ENCODE measurements at places on chromosomes 5 and 9.

GRCh38 chr5:103743421-103743820 is 180.8 kb upstream of the NUDT12 start:
- DNase-seq: no peak

DNA sequence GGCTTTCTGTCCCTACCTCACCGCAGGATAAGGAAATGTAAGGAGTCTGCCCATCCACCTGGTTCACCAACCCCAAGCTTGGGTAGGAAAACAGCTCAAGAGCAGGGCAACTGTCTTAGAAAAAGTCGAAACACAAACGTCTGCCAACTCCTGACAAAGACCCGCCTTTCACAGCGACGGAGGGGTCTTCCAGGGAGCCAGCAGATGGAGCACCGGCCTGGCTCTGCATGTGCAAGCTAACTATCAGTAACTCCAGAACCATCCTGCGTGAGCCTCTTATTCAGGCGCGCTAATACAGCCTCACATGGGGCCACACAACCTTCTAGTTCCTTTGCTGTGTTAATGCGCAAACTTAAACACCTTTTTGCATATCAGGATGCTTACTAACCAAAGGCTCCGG is 26.9 kb downstream of the CAMSAP1 start:
- no peak for DNase-seq

DNA sequence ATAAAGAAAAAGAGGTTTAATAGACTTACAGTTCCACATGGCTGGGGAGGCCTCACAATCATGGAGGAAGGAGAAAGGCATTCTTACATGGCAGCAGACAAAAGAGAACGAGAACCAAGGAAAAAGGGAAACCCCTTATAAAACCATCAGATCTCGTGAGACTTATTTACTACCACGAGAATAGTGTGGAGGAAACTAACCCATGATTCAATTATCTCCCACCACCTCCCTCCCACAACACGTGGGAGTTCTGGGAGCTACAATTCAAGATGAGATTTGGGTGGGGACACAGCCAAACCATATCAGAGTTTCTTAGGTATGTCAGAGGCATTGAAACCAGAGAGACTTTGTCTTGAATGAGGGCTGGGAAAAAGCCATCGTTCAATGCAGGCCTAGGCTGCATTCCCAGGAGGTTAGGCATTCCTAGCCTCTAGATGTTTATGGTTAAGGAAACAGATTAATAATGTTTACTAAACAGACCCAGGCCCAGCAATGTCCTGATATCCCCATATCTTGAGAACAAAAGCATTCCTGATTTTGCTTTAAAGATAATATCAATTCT is 7.5 kb upstream of the PAIP1 start:
- no peak for DNase-seq

DNA sequence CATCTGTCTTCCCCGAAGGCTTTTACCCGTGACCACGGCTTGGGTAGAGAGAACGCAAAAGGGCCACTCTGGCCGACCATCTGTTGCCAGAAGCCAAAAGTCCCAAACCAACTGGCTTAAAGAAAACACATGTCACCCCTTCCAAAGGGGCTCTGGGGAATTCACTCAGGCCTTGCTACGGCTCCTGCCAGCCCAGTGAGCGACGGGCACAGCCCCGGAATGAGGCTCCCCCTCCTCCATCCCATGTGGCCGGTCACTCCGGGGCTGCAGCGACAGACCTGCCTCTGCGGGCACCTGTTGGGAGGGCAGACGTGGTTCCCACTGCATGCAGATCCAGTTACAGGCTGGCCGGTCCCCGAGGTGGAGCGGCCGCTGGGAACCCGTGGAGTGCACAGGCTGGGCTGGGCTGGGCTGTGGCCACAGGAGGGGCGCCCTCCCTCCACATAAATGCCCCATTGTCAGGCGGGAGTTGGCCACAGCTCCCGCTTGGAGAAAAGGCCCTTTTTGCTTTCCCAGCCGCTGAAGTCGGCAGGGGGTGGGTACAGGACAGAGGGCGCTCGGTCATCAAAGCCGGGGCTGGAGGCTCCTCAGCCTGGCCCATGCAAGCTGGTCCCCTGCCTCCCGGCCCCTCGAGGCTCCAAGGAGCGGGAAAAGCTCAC is 19.9 kb downstream of the NOTCH1 start:
- DNase-seq: no peak

GRCh38 chr5:83000922-83001321 is 76.3 kb downstream of the TMEM167A start:
- DNase-seq: no peak

GRCh38 chr5:100840789-100841188 is 62.3 kb downstream of the ST8SIA4 start:
- DNase-seq: no peak

DNA sequence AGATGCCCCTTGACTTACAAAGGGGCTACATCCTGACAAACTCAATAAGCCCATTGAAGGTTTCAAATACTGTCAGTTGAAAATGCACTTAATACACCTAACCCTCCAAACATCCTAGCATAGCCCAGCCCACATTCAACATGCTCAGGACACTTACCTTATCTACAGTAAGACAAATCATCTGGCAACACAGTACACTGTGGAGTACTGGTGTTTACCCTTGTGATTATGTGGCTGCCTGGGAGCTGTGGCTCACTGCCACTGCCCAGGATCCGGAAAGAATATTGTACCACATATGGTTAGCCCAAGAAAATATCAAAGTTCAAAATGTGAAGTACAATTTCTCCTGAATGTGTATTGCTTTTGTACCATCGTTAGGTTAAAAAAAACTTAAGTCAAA is 562.2 kb downstream of the HTR1A start:
- no peak for DNase-seq

GRCh38 chr9:87656485-87656884 is 69.4 kb upstream of the CTSL start:
- no peak for DNase-seq

- DNase-seq: no peak
These were observed 101.6 kb downstream of the CRB2 start for GRCh38 chr9:123457583-123457982.

GRCh38 chr9:126482361-126483044 is 131.2 kb upstream of the LMX1B start:
- DNase-seq: peak; percentile 62

GRCh38 chr5:94793816-94794198 is 175.3 kb downstream of the SLF1 start:
- peak; percentile 47 for DNase-seq

DNA sequence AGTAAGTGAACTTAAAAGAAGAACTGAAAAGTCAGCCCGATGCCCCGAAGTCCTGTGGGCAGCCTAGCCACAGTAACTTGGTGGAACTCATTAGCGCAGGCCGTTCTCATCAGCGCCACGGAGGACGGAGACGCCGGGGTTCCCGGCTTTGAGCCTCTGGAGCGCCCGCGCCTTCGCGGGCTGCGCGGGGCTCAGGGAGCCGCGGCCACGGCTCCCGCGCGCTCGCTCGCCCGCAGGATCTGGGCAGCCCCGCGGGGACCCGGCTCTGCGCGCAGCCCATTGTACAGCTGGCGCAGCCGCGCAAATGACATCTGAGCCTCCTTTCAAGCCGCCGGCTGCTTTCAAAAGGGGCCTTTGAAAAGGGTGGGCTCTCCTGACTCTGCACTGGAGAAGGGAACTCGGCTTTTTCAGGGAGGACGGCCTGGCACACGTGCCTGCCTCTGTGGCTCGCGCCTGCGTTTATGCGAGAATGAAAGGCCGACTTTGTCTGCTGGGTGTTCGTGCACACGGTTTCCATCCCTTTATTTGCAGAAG is 40.7 kb downstream of the TLR4 start:
- peak; percentile 29 for DNase-seq

- DNase-seq: no peak
These were observed 293 bp downstream of the CENPP start for GRCh38 chr9:92325991-92326500.

- peak; percentile 15 for DNase-seq
These were observed 251.1 kb upstream of the TUT7 start for GRCh38 chr9:86605303-86605702.

DNA sequence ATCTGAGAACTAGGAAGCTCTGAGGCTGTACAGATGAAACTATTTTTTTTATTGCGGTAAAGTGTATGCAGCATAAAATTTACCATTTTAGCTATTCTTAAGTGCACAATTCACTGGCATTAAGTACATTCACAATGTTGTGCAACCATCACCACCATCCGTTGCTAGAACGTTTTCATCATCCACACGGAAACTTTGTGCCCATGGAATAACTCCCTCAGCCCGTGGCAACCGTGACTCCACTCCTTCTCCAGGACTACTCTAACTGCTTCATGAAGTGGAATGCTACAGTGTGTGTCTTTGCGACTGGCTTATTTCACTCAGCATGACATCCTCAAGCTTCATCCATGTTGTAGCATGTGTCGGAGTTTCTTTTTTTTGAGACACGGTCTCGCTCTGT is 57.1 kb downstream of the COL23A1 start:
- no peak for DNase-seq

- DNase-seq: no peak
These were observed 453.4 kb downstream of the DMAC1 start for GRCh38 chr9:7346144-7346543.

DNA sequence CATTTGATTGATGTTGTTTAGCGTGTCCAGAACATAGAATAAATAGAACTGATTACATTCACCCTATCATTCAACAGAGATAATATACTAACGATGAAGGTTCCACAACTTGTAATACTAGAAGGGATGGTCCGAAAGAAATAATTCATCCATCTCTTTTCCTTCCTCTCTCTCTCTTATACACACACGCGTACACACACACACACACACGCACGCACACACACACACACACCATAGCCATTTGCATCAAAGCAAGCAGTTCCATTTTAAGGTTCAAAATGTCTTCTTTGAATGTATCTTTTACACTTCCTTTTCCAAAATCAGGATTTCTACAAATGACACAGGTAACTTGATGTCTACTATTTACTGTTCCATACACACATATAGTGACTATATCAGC is 887 bp downstream of the GDA start:
- no peak for DNase-seq

DNA sequence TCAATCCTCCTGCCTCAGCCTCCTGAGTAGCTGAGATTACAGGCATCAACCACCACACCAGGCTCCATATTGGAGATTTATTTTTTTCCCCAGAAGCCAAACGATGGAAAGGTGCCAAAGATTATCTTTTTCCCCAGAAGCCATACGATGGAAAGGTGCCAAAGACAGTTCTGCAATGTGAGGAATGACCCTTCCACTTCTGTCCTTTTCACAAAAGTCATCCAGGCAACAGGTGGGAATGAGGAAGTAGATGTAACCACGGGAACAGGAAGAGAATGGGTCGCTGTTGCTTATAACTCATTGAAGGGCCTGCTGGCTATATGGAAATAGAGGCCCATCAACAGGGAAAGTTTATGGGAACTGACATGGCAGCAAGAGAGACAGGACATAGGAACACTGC is 233.7 kb upstream of the MSX2 start:
- no peak for DNase-seq

DNA sequence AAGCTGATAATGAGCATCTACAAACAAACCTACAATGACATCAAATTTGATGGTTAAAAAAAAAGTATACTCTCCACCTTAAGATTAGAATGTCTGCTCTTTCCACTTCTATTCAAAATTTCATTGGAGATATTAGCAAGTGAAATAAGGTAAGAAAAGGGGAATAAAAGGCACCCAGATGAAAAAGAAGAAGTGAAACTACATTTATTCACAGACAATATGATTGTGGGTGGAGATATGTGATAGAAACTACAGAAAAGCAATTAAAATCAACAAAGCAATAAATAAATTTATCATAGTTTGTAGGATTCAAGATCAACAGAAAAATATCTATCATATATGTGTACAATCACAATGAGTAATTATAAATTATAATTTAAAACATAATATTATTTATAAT is 395.1 kb upstream of the CCNH start:
- no peak for DNase-seq

DNA sequence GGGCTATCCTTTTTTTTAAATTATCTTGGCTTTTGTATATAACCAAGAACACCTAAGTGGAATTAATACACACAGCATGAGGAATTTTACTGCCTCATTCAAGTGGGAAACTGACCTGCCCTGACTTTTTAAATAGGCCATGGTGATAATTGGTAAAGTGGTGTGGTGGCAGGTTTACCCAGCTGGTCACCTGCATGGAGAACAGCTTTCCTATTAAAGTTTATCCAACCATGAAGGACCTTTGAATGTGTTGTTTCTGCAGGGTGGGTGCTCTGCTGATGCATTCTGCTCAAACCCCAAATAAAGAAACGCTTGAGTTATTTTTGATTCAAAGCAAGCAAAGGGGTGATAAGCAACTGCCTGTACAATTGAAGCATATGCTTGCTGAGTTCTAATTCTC is 261.0 kb upstream of the GRIN3A start:
- no peak for DNase-seq

- DNase-seq: no peak
These were observed 25.2 kb upstream of the OLFM1 start for GRCh38 chr9:135062254-135062653.

DNA sequence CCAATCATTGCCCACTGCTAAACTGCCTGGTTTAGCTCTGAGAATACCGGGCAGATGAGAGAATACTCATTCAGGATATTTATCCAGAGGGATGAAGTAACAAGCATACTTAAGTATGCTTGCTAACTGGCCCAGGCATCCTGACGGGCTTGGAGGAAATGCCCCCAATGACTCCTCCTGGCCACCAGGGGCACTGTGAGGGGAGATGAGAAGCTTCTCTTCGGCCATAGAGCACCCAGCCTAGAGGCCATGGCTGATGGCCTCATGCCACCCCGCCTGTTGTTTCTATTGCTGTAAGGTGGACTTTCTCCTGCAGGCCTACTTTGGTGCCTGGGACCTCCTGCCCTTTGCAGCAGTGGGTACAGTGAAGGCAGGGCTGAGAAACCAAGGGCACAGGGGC is 134.5 kb upstream of the FSTL4 start:
- no peak for DNase-seq

- no peak for DNase-seq
These were observed 20.0 kb upstream of the PURA start for GRCh38 chr5:140093866-140094265.
